Suppressor macrophage treated with lipopolysaccharide for 1 hour (primary cell): ENCODE measurements at places on chromosomes 16 and 17.
A peak's percentile ranks its signal among the peaks of the same experiment; 100 is the strongest.

GRCh38 chr16:35146723-35147458 lies 1687.5 kb downstream of the TP53TG3F start:
- DNase-seq, result no peak

DNA sequence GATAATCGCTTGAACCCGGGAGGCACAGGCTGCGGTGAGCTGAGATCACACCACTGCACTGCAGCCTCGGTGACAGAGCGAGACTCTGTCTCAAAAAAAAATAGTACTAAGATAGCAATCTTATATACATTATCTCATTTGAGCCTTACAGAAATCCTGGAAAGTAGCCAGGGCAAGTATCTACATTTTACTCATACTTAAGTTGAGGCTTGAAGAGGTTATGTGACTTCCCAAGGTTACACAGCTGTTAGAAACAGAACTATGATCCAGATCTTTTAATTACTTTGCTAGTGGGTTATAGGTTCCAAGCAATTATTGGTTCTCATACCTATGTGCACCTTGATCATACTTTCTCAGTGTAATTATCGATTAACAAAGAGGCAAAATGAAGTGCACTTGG lies 15.4 kb downstream of the C17orf78 start:
- no peak for DNase-seq

DNA sequence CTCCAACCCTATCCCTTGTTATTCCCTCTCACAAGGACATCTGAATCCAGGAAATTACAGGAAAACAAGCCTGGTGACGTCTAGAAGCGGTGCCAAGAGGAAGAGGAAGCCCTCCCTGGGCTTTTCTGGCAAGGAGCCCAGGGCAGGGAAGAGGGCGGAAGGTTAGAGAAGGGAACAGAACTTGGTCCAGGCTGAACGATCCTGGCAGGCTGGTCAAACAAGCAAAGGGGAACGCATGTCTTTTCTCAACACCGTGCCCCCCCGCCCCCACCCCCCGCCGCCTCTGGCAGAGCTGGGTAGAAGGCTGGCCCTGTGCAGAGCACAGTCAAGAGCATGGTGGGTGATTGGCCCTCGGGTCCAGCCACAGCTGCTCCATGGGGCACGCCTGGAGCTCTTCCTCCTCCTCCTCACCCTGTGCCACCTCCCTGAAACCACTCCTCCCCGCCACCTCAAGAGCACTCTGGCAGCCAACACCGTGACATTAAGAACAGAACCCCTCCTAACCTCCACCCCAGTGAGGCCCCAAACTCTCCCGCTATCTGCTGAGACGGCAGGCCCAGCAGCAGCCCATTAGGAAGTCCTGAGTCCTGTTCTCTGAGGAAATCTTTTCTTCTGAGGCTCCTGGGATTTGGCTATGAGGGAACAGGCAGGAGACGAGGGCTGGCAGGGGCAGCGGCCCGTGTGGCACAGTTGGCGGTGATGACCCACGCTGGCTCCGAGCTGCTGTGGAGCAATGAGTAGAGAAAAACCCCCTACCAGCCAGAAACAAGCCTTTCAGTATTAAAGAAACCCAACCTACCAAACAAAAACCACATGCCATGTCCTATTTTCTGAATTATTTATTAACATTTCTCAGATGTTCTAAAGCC lies 7.3 kb downstream of the C16orf86 start:
- peak; percentile 79 for DNase-seq

GRCh38 chr16:84063980-84064379 lies 21.4 kb upstream of the SLC38A8 start:
- DNase-seq, result no peak

GRCh38 chr16:86810062-86810461 lies 231.7 kb downstream of the FOXL1 start:
- DNase-seq, result no peak

DNA sequence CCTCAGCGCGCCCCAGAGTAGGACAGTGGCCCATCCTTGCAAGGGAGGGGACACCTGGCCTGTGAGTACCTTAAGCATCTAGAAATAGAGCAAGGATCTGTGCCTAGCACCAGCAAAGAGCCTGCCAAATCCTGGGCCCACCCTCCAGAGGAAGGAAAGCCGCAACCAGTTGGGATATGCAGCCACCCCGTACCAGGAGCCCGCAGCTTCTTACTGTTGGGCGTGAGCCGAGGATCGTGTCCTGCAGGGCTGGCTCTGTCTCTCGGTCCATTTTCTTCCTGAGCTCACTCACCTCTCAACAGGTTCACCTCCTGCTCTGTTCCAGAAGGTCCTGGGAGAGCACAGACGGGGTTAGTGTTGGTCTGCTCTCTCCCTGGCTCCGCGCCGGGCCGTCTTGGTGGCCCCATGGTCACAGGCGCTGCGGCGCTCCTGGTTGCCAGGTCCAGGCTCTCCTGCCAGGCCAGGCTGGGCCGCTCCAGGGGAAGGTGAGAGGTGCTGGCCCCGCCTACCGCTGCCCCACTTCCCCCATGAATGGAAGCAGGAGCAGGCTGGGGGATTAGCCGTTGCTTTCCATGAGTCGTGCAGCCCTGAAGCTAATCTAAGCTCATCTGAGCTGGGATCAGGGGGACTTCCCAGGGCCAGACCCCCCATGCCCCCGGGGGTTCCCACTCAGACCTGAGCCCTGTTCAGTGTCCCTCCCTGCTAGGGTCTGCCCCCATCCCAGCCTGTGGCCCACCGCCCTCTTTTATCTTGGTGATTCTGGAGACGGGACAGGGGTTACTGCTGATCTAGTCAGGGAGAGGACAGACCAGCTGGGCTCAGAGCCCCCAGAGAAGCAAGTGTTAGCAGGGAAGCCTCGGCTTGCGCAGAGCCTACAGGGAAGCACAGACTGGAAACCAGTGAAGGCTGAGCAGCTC lies 12.7 kb downstream of the ENDOV start:
- DNase-seq, result no peak

DNA sequence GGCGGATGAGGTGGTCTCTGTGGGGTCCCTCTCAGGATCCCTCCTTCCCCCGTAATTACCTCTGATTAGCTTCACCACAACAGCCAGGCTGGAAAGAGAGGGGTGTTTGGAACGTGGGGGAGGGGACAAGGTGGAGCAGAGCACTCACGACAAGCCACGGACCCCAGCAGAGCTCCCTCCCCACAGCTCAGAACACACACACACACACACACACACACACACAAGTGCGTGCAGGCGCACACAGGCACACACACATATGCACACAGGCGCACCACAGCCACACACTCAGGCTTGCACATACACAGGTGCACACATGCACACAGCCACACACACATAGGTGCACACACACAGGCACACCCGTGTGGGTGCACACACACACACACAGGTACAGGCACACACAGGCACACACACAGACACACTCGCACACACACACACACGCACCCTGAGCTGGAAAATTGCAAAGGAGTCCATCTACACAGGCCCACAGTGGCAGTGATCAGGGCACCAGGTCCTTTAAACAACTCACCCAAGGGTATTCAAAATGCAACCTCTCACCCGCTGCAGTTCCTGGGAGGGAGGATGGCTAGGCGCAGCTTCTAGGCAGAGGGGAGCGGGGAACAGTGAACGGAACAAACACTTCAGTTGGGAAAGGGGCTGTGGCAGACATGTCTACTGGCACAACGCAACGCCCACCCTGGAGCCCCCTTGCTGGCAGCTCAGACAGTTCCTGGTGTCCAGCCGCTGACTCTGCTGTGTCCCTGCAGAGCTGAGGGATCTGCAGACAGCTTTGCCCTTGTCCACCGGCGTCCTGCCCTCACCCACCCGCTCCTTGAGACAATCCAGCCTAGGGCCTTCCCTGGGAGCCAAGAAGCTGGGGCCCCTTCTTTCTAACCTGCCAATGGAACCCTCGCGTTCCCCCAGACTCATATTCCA lies 59.9 kb upstream of the DLX4 start:
- DNase-seq, result no peak

- DNase-seq, result peak; percentile 55
Measured at GRCh38 chr17:28612936-28613872, 781 bp downstream of the RSKR start.

GRCh38 chr17:52383493-52384100 lies 225.1 kb upstream of the CA10 start:
- peak; percentile 54 for DNase-seq

- DNase-seq, result no peak
Measured at GRCh38 chr16:79559532-79559931, 41.0 kb downstream of the MAF start.

DNA sequence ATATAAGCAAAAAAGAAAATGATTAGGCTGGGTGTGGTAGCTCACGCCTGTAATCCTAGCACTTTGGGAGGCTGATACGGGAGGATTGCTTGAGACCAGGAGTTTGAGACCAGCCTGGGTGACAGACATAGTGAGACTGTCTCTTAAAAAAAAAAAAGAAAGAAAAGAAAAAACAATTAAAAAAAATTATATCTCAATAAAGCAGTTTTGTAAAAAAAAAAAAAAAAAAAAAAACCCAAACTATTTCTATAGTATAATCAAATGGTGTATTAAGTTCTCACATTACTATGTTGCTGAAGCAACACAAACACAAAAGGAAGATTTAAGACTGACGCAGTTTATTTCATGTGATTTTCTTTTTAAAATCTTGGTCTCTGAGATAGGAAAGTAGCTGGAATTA lies 140.5 kb downstream of the TRIM37 start:
- DNase-seq, result no peak

DNA sequence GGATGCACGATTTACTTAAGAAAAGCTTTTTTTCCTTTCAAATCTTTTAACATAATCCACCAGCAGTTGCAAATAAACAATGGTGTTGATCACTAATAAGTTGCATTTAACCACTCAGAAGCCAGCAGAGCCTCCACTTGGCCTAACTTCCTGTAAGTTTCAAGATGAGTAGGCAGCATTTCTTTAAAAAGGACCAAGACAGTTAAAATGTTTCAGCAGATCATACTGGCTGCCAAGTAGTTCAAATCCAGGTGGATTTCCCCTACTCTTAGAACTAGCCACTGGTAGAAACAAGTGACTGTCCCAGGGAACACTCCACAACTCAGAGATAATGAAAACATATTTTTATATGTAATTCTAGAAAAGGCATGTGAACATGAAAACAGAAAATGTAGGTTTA lies 17.0 kb upstream of the RFFL start:
- peak; percentile 57 for DNase-seq

DNA sequence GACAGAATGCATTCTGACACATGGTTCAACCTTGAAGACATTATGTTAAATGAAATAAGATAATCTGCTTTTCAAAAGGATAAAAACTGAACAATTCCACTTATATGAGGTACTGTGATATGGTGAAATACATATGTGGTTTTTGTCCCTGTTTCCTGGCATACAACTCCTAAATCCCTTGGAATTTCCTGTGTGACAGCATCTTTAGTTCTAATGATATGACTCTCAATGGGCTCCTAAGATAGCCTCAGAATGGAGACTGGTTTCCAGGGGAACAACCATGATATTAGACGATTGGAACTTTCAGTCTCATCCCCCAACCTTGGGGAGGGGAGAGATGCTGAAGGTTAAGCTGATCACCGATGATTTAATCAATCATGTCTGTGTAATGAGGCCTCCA lies 37.7 kb upstream of the PHLPP2 start:
- no peak for DNase-seq

DNA sequence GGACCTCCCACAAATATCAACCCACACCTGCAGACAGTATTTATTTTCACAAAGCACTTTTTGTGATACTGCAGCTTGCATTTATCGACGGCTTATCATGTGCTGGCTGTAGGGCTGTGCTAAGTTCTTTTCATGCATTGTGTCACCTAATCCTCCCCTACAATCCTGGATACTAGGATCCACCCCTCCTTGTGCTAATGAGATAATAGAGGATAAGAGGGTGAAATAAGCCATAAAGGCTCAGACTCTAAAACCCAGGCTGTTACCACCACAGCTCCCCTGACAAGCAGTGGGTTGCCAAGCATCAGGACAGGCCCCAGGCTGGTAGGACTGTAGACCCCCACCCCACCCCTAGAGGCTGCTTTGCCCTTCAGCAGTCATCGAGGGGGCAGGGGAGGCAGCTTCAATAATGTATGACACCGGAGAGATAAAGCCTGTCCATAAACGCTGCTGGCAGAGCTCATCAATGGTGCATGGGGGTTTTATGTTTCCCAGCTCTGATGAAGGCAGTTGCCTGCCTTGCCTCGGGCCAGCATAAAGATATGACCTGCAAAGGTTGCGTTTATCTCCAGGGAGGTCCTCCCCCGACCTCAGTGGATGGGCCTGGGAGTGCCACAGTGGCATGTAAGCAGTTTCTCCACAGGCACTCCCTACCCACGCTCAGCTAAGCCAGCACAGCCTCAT lies 73.9 kb upstream of the C16orf82 start:
- DNase-seq, result no peak

DNA sequence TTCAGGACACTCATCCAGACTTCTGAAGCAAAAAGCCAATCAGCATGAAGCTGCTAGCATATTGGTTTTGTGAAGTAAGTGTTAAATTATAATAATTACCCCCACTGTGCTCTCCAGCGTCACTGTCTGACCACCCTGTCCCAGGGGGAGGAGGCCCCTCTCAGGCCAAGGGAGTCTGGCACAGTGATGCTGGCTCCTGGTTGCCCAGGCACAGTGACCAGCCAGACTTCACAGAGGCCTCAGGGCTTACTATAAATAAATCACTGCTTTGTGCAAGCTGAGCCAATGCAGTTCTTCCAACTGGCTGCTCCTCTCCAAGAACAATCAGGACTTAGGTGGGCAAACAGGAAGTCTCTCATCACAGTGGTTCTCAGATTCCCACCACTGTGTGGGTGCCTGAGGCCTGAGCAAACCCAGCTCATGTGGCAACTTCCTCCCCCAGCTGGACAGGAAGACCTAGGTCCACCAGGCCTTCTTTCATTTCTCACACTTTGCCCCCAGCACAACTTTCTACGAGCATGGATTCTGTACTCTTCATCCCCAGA lies 1.7 kb upstream of the DBNDD1 start:
- peak; percentile 50 for DNase-seq

- DNase-seq, result no peak
Measured at GRCh38 chr17:80485846-80486245, 9.4 kb upstream of the NPTX1 start.

DNA sequence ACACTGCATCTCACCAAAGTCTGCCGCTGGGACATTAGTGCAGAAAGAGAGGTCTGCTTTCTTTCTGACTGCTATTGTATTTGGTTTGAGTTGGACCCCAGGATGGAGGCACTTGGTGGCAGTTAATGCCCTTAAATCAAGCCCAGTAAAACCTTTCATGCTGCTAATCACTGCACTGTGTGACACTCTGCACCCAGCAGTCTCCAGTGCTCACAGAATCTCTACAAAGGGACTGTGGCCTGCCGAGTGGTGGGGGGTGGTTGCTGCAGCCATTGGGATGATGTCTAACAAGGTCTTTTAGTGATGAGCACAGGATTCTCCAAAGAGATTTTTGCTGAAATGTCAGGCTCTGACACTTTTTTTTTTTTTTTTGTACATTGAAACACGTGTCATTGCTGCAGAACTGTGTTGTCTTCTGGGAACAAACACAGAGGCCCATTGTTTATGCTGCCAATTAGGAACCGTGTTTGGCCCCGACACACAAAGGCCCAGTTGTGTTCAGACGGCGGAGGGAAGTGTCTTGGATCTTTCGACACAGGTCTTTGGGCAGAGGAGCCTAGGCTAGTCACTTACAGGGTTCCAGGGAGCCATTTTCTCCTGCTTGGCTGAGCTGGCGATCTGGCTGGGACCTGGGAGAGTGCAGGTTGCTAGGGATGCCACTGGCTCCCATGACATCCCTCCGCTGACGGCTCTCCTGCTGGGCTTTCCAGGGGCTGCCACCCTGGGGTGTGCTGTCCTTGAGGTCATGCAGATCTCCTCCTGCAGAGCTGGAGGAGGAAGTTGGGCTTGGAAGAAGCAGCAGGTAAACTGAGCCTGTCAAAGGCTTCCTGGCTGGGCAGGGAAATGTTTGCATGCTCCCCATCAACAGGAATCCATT lies 16.2 kb upstream of the TNRC6C start:
- DNase-seq, result no peak

- no peak for DNase-seq
Measured at GRCh38 chr16:85621698-85622428, 8.7 kb downstream of the GSE1 start.

GRCh38 chr17:62597920-62598319 lies 29.6 kb upstream of the MRC2 start:
- DNase-seq, result peak; percentile 14
